ENCODE measurements at places on chromosomes 5 and 9.

DNA sequence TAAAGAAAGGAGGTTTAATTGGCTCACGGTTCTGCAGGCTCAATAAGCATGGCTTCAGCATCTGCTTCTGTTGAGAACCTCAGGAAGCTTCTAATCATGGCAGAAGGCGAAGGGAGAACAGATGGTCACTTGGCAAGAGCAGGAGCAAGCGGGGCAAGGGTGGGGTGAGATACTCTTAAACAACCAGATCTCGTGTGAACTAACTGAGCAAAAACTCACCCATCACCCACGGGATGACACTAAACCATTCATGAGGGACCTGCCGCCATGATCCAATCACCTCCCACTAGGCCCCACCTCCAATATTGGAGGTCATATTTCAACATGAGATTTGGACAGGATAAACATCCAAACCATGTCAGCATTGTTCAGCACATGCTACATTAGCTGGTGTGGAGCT lies 89.1 kb upstream of the HAND1 start:
- DNase-seq = no peak

DNA sequence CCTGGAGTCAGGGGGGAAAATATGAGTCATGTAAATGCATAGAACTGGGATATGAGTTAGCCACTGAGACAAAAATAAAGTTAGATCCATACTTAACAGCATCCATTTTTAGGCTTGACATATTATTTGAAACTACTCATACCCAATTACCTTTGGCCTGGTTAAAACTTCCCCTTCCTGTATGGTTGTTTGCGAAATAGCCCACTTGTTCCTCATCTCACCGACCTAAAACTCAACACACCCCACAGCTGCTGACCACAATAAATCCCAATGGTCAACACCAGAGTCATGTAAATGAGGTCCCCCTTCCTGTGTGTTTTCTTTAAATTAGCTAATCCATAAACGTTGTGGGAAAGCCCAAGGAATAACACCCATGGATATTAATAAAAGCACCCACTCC lies 55.2 kb upstream of the TMEM215 start:
- DNase-seq = no peak

DNA sequence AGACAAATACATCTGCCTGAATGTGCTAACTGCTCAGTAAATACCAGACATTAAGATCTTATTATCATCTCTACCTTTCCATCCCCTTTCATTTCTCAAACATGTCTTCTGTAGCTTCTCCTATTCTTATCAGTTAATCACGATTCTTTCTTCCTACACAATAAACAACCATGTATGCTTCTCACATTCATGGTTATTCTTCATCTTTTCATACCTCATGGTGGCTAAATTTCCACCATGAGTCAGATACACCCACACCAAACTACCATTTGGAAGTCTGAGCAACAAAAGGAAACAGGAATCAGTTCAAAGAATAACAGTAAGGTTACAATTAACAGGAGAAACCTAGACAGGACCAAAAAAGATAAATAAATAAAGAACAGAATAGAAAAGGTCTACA lies 7.7 kb downstream of the ZNF622 start:
- DNase-seq = no peak

DNA sequence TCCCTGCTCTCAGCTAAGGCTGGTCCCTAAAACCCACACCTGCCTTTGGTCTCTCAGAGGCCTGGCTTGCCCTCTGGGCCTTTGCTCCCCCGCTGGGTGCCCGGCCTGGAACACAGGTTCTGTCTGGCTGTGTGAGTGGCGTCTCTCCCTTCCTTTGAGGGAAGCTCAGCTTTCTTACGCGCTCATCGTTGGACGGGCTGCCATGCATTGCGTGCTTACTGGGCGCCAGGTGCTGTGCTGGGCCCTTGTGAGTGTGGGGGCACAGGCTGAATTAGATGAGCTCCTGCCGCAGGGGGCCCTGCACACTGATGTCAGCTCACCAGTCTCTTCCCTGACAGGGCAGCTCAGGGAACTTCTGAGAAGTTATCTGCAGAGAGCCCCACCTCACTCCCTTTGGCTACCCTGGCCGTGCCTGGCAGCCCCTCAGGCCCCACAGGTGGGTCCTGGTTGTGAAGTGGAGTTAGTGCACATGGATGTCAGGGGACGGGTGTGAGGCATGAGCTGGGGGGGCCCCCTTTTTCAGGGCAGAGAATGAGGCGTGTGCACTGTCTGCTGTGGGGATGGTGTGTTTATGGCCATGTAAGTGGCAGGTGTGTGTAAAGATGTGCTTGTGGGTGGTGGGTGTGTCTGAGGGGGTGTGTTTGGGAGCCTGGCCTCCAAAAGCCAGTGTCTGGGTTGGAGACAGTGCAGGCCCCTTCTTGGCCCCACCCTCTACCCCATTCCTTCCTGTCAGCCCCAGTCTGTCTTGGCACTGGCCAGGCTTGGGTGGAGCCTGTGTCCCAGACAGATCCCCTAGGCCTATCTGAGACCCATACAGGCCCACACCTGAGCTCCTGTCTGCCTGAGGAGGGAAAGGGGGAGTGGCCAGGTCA lies 7.5 kb upstream of the RMND5B start:
- no peak for DNase-seq

DNA sequence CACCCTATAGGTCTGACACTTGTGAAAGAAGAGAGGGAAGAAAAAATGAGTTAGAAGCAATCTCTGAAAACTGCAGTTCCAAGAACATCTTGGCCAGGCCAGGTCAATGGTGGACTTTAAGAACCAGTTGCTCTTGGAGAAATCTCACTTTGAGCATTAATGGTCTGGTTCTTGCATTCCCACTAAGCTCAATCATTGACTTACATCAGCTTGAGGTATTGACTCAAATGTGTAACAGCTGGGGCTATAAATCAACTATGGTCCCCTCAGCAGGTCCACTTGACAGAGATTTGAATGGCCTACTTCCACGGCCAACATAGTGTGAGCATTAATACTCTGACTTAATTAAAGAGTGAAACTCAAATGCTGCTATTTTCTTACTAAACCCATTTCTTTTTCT lies 357.8 kb upstream of the RGMB start:
- no peak for DNase-seq

DNA sequence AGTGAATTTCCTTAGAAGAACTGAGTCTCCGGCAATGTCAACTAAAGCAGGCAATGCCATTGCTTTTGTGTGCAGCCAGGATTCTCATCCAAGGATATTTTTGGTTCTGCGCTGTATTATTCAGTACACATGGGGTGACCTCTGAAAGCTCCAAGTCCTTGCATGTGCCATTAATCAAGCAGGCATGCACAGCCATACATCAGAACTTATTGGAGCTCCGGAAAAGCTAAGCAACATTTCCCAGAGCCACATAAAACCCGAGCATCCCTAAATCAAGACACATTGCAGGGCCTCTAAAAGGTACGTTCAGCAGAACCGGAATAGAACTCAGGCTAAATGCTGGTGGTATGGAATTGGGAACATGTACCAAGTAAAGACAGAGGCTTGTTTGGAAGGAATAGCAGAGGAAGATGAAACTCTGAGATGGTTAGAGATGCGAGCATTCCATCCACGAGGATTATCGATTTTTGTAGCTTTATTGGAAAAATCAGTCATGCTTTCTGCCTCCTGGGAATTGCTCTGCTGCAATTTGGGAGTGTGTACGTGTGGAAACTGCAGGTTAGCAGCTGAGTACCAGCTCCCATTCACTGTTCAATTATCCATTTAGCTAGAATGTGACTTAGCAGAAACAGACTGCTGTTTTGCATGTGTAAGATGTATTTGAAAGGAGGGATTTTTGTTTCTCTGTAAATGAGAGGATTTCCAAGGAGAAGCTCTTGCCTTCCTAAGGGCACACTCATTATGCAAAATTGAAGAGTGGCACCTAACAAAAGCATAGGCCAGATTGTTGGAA lies 143.7 kb upstream of the WWC1 start:
- DNase-seq = no peak

DNA sequence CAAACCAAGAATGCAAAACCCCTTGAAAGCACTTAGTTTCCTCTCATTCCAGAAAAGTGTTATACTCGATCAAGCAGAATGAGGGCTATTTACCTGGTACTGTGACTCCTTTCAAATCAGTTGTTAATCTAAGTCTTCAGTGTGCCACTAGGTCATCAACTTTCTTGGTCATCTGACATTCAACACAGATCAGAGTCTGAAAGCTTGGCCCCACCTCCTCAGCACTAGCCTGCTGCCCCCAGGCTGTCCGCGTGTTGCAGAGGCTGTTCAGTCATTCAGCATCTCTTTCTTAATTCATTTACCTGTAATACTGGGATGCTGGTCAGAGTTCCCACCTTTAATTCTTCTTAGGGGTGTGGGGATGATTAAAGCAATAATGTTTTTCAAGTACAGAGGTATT lies 28.5 kb downstream of the ENC1 start:
- no peak for DNase-seq

- DNase-seq = no peak
Measured at GRCh38 chr9:4833781-4834560, 41.2 kb downstream of the RCL1 start.

GRCh38 chr5:178077751-178078150 lies 35.6 kb upstream of the N4BP3 start:
- DNase-seq = peak; percentile 34

- DNase-seq = peak; percentile 78
Measured at GRCh38 chr9:85258823-85259370, 482.9 kb downstream of the AGTPBP1 start.

GRCh38 chr5:114360816-114361723 lies 800 bp upstream of the KCNN2 start:
- peak; percentile 84 for DNase-seq
